Right hindlimb (tissue), 1 donor: ENCODE measurements at places on chromosomes 5 and 9.

GRCh38 chr5:54844905-54845566 is 140.4 kb downstream of the ESM1 start:
- DNase-seq = no peak

GRCh38 chr9:118940473-118940872 is 428.8 kb downstream of the BRINP1 start:
- DNase-seq = no peak

GRCh38 chr9:106689089-106689488 is 173.9 kb upstream of the ZNF462 start:
- no peak for DNase-seq

DNA sequence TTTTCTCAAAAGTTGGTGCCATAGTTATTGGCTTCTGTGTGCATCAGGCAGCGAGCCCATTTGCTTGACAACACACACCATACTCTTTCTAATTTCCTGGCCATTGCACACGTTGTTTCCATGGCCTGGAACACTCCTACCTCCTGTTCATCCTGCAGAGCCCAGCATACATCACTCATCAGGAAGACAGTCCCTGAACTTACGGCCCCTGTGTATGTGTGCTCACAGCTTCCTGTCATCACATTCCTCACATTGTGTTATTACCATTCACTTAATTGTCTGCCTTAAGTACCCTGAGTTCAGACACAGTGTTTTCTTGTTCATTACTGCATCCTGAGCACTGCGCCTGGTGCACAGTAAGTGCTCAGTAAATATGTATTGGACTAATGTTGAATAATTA is 355.9 kb downstream of the PRELID2 start:
- DNase-seq = no peak

GRCh38 chr5:68739752-68740151 is 354.1 kb upstream of the SLC30A5 start:
- no peak for DNase-seq

DNA sequence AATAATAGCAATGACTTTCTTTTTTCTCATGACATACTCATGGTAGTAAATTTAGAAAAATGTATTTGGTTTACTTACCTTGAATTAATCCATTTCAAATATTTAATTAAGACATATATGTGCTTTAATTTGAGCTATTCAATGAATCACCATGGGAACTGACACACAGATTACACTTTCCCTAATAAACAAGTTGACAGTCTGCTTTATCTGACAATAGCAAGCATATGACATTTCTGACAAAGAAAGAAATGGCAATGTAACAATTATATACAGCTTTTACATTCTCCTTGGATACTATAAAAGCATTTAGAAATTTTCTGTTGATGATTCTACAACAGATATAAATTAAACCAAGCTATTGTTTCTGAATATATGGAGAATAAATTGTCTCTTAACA is 382.5 kb downstream of the CYLC2 start:
- DNase-seq = no peak

- DNase-seq = no peak
Measured at GRCh38 chr5:32848681-32849080, 137.6 kb downstream of the NPR3 start.

GRCh38 chr9:12350775-12351174 is 342.4 kb upstream of the TYRP1 start:
- no peak for DNase-seq

DNA sequence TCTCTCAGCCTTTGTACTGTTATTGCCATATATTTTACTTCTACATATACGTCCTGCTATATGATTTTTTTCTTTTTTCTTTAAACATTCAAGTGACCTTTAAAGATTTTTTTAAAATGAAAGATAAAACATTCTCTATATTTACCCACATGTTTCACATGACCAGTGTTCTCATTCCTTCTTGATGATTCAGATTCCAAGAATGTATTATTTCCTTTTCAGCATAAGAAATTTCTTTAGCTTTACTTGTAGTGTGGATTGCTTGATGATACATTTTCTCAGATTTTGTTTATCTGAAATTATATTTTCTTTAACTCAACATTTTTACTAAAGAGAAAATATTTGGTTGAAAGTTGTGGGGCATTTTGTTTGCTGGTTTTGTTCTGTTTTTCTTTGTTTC is 792.1 kb downstream of the BRINP1 start:
- no peak for DNase-seq

DNA sequence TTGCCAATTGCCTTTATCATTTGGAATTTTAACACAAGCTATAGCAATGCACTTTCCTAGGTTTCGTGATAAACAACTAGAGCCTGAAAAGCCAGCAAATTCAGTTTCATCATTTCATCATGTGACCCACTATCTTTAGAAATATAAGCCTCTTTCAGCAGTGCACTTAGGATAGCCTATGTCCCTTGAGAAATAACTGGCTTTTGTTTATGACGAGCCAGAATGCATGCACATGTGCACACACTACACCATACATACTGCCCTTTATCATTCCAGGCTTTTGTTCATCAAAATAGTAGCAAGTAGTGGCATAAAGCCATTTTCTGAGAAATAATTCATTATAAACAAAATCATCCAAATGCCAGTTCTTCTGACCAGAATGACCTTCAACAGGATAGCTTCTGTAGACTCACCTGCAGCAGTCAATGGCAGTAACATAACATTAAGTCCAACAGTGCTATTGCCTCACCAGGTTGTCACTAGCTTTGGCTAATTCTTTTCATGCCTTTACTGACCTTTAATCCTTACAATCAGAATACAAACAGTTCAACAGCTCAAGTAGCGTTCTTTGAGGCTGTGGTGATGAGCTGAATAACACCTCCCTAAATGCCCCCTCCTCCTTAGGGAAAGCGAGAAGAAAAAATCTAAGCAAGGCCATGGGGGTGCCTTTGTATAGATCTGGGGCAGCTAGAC is 132.3 kb upstream of the SMARCA2 start:
- DNase-seq = no peak

- no peak for DNase-seq
Measured at GRCh38 chr5:132019337-132019736, 7.9 kb upstream of the ACSL6 start.

- peak; percentile 62 for DNase-seq
Measured at GRCh38 chr5:1930880-1931603, 48.3 kb upstream of the IRX4 start.

- DNase-seq = peak; percentile 54
Measured at GRCh38 chr5:132830436-132831094, at the start of gene SHROOM1. Gene SHROOM1 (minus strand): TSS chr5:132830647. CDS start chr5:132826140, 4,507 bp downstream.

DNA sequence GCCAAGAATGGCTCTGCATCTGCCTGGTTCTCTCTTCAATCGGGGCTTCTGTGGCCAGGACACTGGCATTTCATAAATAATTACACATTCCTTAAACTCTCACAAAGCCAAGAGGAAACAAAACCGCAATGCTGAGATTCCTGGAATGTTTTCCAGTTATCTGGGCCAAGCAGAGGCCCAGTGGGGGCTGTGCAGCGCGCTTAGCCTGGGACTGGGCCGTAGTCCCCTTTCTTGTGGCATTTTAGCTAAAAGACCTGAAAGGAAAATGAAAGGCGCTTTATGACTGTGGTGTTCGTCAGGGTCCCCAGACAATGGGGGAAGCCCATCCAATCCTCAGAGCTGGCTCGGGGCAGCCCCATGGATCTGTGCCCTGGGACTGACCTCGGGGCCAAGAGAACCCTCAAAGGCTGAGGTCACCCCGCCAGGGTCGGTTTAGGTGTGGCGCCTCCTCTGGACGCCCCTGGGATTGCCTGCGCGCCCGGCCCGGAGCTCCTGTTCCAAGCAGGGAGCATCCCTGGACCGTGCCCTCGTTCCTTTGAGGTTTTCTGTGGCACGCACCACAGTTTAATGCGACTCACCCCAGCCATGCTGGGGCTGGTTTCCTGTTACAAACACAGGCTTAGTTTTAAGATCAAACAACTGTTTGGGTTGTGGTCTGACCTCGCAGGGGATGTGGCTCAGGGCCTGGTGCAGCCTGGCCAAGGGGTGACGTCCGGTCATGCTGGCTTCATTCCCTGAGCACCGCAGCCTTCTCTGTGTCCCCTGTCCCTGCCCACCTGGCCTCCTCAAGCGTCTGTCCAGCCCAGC is 51.5 kb upstream of the NKD2 start:
- peak; percentile 87 for DNase-seq

DNA sequence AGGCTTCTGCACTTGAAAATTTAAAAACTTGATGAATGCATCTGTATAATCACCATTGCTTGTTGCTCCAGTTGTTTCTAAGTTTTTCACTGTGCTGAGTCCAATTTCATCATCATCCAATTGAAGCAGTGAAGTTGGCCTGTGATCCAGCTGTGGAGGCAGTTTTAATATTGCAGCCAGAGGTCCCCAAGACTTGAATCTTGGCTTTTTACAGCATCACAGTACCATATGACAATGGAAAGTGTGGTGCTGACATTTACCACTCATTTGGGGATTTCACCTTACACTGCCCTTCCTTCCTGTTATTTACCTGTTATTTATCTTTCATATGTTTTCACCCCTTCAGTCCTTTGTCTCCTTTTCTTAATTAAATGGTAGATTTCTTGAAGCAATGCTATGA is 76.2 kb upstream of the SPIN1 start:
- no peak for DNase-seq

DNA sequence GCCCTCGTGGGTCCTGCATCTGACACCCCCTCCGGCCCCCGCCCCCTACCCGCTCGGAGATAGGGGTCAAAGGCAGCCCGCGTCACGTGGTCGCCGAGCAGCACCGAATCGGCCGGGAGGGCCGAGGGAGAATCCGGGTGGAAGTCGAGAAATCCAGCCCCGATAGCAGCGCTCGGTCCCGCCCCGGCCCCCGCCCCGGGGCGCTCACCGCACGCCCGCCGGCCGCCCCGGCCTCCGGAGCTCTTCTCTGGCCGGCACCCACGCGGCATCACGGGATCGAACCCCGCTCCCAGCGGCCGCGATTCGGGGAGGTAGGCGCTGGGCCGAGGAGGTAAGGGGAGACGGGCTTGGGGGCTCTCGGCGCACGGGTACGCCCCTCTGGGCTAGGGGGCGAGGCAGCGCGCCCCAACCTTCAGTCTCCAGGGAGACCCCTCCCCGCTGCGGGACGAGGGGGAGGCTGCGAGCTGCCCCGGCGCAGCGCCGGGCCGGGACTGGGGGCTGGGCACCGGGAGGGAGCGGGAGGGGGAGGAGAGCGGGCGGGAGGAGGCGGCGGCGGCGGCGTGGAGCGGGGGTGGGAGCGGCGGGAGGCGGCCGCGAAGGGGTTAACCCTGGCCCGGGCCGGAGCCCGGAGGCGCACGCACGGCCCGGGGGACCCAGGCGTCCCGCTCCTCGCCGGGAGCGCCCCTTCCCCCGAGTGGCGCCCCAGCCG is 22.1 kb upstream of the NDST1 start:
- DNase-seq = peak; percentile 83

DNA sequence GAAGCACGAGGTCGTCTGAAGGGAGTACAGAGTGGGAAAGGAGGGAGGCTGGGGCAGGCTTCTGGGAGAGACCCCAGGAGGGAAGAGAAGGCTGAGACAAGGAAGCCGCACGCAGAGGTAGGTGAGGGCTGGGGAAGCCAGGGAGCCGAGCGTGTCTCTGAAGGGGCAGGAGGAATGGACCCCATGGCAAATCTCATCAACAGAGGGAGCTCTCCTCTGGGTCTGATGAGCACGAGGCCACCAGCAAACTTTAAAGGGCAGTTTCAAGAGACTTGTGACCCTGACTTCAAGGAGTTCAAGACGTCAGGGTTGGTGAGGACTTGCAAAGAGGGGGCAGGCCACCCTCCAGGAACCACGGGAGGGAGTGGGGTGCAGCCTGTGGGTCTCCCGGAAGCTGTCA is 326.2 kb upstream of the IRX2 start:
- DNase-seq = no peak

DNA sequence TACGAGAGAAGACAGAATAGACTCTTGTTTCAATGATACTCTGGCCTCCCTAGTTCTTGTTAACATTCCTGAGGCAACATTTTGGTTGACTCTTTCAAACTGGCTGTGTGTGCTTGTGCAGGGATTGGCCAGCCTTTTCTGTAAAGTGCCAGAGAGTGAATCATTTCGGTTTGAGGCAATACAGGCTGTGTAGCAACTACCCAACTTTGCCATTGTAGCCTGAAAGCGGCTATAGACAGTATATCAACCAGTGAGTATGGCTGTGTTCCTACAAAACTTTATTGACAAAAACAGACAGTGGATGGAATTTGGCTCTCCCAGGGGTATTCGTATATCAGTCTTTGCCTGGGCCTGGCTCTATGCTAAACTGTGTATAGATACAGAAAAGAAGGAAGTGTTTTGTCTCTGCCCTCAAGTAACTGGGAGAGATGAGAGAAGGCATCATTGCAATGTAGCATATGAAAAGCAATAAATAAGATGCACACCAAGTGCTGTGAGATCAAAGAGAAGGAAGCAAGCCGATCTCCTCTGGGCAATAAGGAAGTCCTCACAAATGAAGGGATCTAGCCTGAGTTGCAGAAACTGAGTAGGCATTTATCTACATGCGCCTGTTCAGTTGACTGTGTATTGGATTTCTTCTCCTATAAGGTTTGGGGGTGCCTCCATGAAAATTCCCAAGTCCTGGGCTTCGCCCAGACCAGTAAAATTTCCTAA is 568.0 kb upstream of the KLF4 start:
- DNase-seq = no peak

GRCh38 chr5:132203464-132203818 is 24.2 kb downstream of the P4HA2 start:
- no peak for DNase-seq

DNA sequence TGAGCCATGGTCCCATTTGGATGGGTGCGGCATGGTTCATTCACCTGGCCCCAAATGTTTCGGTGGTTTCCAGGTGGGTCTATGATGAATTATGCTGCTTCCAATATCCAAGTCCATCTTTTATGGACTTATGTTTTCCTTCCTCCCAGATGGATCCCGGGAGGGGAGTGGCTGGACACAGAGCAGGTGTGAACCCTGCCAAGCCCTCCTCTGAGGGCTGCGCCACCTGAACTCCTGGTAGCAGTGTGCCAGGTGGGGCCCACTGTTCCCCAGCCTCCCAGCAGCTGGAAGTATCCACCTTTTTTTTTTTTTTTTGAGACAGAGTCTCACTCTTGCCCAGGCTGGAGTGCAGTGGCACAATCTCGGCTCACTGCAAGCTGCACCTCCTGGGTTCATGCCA is 42.9 kb downstream of the WNK2 start:
- no peak for DNase-seq

DNA sequence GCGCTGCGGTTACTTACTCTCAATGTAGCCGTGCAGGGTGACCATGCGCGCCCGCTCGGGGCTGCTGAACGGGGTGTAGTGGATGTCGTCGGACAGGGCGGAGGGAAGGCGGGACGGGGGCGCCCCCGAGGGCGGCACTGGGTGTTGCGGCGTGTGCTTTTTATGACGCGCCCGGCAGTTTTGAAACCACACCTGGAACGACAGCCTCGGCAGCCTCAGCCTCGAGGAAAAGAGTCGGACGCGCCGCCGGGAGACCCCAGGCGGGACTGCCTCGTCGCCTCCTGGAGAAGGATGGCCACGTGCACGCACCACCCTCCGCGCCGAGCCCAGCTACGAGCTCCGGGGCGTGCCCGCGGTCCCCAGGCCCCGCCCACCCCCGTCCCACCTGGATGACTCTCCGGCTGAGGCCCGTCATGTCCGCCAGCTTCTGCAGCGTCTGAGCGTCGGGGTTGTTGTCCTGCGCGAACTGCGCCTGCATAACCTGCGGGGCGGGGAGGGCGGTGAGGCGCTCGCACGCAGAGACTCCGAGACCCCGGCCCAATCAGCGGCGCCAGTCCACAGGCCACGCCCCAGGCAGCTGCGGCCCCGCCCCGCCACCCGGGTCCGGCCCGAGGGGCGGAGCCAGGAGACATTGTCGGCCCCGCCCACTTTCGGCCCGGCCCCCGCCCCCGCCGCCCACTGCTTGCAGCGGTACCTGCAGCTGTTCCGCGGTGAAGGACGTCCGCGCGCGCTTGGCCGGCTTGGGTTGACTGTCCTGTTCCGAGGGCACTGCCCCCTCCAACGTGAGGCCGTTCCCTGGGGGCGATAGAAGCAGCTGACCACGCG is 15.0 kb downstream of the LHX6 start:
- peak; percentile 67 for DNase-seq

GRCh38 chr5:170397059-170397458 is 7.9 kb upstream of the KCNMB1 start:
- DNase-seq = no peak
